ENCODE measurements at places on chromosomes 5 and 9. TPM values are rescaled to one million over a fixed set of nuclear protein-coding genes. Genes with fewer than 3 reads are reported as not detected.

Gene PPP1R2B
- total RNA-seq, result 0.72 TPM

Gene FCN2
- not detected for total RNA-seq

Gene CCNJL
- total RNA-seq, result 0.12 TPM

DNA sequence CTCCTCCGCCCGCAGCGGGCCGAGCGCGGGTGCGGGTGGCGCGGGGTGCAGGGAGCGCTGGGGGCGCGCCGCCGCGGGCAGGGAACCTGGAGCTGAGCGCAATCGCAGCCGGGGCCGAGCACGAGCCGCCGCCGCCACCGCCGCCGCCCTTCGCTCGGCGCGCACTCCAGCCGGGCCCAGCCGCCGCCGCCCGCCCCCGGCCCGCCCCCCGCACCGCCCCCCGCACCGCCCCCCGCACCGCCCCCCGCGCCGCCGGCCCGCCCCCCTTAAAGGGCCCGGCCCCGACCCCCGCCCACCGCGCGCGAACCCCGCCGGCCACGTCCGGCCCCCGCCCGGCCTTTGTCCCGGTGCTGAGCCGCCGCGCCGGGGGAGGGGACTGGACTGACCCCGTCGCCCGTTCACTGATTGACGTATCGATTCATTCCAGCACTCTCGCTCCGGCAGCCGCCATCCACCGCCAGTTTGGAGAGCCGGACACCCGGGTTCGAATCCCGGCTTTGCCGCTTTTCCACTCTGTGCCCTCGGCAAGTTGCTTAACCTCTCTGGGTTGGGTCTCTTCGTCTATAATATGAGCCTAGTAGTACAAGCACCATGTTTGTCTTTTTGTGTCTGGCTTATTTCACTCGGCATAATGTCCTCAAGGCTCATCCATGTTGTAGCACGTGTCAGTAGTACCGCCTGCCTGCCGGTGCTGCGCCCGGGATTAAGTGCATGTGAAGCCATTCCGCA, at the start of gene SH3PXD2B:
Gene SH3PXD2B, minus strand, starts transcription at position 168 of the 729 bp plus-strand sequence. CDS start 173 bp downstream, outside the sequence.
- no peak for DNase-seq

Measured in activated naive CD4-positive, alpha-beta T cell treated with anti-CD3 and anti-CD28 coated beads, Interleukin-2, amount 50 U/mL, for 72 hours (primary cell).